ENCODE measurements at places on chromosomes 4 and X. TPM values are rescaled to one million over a fixed set of nuclear protein-coding genes. Genes with fewer than 3 reads are reported as not detected.

DNA sequence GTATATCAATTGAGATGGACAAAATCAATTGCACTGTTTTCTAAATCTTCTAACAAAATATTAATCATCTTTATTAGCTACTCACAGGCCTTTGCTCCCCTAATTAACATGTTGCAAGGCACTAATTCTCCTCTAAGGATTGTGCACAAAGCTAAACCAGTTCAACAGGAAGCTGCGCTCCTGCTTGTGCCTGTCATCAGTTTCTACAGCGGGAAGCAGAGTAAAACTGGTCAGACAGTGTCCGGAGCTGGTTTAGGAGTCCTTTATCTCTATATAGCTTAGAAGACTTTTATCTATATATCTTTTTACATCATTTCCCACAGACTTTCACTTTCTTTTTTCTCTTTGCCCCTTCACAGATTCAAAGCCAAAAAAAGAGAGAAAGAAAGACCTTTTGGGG is 79.1 kb downstream of the ELOVL6 start:
- DNase-seq = no peak

- no peak for DNase-seq
Observed at GRCh38 chrX:116881961-116882360, 419.2 kb upstream of the CT83 start.

DNA sequence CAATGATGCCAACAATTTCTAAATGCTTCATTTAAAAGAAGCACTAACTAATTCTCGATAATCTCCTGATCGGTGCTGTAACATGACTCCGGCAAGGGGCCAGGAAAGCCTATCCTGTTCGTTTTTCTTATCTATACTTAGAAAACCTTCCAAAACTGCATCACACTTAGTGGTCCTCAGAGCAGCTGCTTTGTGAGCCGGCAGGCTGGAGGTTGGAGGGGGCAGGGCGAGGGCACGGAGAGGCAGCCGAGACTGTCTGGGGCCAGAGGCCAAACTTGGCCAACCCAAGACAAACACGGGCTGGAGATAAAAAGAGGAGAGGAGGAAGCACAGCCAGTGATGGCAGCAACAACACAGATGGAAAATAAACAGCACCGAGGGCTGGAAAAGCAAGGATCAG is 455.7 kb downstream of the BCOR start:
- DNase-seq = no peak

The UNC5C gene
- total RNA-seq = 0.32 TPM

The SSX1 gene
- total RNA-seq = 0.19 TPM

The PDGFC gene
- total RNA-seq = 11.6 TPM
